ENCODE measurements at places on chromosomes 3 and 15.
A peak's percentile ranks its signal among the peaks of the same experiment; 100 is the strongest.

DNA sequence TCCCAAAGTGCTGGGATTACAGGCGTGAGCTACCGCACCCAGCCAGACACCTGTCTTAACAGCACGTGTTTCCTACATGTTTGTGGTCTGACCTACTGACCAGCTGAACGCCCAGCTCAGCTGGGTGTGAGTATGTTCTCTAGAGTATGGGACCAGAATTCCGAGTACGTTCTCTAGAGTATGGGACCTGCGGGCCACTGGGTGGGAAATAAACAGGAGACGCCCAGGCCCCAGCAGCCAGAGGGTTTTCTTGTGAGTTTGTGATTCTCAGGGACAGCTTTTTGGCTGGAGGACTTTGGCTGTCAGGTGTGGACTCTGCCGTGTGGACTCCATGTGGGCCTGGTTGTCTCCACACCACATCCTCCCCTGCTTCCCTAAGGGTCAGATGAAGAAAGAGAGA is 87.3 kb downstream of the CHRD start:
- no peak for DNase-seq

GRCh38 chr3:16178628-16178988 is 4.1 kb downstream of the GALNT15 start:
- DNase-seq, result no peak

DNA sequence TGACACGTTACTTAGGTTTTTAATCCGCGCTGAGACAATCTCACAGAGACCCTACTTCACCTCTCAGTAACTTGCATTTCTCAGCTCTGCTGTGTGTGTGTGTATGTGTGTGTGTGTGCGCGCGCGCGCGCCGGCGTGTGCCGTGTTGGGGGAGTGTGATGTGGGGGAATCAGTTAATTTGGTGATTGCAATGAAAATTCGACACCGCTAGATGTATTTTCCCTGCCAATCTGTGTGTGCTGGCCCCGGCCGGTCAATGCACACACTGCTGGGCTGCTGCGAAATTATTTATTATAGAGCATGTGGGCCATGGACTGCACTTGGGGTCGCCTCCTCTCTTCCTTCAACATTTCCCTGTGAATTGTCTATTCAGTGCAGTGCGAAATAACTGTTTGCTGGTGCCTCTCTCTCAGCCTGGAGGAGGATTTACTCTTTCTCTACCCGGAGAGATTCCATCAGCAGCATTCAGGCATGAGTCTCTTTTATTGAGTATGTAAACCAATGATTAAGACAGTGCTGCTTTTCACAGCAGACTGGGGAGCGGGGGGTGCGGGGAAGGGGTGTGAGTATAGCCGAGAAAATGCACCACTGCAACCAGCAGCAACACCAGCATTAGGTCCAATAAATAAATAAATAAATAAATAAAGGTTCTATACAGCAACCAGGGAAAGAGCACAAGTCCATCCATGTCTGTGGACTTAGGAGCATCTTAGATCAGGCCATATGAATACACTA is 2.9 kb downstream of the CADM2 start:
- no peak for DNase-seq

DNA sequence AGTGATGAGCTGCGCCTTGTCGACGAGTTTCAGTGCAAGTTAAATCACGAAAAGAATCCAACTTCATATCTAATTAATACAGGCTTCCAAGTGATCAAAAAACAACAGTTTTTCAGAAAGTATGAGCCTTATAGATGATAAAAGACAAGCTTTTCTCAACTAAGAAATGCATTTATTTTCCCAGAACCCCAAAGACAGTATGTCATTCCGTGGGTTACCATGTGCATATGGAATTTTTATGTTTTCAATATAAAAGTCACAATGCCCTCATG is 442.8 kb downstream of the MAGI1 start:
- no peak for DNase-seq

- DNase-seq, result no peak
These were observed 124.7 kb downstream of the RPL22L1 start for GRCh38 chr3:170745211-170745718.

- peak; percentile 89 for DNase-seq
These were observed 3.0 kb downstream of the SLC51A start for GRCh38 chr3:196219194-196219969.

DNA sequence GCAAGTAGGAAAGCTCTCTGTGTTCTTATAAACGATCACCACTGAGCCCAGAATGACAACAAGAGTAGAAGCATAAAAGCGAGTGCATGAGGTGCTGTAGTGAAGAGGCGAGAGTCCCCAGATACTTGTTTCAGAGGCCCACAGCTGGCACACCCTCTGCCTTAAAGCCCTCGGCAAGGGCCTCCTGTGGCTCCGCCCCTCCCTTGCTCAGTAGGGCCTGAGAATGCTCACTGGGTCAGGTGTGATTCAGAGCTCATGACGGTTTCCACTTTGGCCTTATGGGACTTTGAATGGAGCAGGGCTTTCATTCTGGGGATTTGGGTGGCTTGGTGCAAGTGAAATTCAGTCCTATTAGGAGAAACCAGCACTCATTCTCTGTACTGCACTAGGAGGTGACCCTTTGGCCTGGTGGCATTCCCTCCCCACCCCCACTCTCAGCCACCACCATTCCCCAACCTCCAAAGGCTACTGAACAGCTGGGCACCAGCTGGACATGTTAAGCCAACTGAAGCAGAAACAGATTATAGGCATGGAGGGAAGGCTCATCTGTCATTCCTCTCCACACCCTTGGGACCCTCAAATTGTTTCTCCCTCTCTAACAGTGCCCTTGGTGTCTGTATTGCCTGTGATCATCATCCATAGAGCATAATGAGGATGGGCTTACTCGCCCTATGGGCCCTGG is 109.6 kb upstream of the CTDSPL start:
- DNase-seq, result no peak

DNA sequence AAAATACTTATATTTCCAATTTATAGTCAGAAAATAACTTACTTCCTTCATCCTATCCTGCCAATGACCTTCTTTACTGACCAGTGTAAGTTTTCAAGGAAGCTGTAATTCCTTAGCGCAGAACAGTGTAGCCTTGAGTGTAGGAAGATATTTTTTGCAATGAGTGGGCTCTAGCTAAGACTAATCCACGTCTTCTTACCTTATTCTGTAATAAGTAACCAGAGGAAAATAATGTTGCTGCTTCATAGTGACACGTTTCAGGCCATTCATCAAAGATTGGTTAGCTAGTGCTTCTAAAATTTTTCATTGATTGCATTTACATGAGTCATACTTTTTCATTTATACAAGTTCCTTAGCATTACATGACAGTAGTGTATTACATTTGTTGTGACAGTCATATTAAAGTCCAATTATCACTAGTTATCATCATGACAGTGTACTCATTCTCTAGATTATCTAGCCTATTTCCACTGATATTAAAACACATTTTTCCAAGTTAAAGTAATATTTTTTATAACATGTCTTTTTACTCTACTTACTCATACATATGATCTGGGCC is 403.8 kb upstream of the EPHA3 start:
- DNase-seq, result no peak
